Neural progenitor cell (in vitro differentiated cells): ENCODE measurements at places on chromosomes 2 and 18. TPM values are rescaled to one million over a fixed set of nuclear protein-coding genes. Genes with fewer than 3 reads are reported as not detected.

DNA sequence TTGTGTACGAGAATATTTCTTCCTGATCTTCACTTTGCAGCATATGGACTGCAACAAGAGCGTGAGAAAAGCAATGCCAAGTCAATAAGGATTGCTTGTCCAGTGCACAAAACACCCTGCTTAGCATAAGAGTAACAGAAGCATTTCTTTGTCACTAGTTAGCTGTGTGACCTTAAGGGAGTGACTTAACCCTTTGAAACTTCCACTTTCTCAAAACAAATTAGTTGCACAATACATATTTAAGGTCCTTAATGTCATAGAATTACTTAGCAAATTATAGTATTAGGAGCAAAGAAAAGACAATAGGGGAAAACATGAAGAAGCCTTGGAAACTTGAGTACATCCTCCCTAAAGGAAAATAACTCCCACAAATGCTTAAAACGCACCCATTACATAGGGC lies 230.1 kb downstream of the RNF152 start:
- no peak for DNase-seq

- no peak for DNase-seq
These were observed 104.3 kb upstream of the LINC00305 start for GRCh38 chr18:64253222-64253621.

- no peak for DNase-seq
These were observed 138.5 kb downstream of the RBMS1 start for GRCh38 chr2:160355080-160355479.

DNA sequence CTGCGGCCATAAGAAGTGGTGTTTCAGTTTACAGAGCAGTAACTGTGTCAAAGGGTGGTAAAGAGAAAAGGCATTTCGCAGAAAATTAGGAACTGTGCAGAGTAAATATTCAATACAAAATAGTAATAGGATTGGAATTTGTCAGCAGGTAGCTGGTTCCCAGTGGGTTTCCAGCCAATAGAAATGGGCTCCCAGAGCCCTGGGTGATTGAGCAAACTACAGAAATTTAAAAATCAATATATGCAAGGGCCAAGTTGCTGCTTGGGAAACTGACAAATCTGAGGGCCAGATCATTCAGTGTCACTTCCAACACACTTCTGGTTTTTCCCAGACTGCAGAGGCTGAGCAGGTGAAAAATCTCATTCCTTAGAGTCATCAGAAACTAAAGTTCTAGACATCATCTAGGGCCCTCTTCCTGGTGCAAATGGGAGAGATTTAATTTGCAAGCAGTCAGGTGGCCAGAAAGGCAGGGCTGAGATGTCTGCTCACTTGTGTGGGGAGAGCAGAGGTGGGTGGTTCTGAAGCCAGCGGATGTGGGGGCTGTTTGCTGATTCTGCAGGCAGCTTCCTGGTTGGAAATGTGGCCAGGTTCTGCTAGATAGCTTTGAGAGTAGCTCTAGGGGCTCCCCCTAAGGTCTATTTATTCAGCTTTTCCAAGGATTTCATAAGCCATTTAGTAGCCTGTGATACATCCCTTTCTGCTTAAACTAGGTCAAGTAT lies 182.4 kb downstream of the NCK2 start:
- DNase-seq: no peak

GRCh38 chr2:232276084-232276732 lies 102.3 kb upstream of the ALPP start:
- no peak for DNase-seq

ASB3 gene
- total RNA-seq: 49.2 and 71.9 TPM in 2 replicates

DNA sequence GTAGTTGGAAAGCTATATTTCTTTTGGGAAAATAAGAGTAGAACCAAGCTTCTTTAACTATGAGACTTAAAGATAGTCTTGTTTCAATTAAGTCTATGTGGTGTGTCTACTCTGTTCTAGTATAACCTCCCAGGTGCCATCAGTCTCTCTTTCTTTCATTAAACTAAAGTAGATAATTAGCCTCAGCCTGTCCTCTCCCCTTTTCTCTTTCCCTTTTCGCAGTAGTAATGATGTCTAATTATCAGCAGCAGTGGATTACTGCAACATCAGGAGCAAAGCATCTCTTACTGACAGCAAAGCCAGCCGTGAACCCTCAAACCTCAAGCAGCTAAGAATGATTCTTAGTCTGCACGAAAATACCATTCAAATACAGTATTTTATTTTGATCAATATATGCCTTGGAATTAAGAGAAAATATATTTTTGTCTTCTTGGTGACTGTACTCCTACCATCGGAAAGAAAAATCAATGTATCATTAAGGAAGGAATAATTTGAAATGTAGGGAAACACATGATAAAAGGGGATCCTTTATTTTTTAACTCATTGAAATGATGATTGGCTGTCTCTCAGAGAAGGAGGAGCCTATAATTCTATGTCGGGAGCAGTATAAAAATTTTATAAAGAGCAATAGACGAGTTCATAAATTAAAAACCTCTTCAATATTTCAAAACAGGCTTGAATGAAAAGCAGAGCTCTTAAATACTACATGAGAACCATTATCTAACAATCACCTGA lies 4.5 kb downstream of the NOL4 start:
- DNase-seq: peak; percentile 17

GRCh38 chr18:78085241-78086185 lies 835.9 kb downstream of the GALR1 start:
- no peak for DNase-seq

DNA sequence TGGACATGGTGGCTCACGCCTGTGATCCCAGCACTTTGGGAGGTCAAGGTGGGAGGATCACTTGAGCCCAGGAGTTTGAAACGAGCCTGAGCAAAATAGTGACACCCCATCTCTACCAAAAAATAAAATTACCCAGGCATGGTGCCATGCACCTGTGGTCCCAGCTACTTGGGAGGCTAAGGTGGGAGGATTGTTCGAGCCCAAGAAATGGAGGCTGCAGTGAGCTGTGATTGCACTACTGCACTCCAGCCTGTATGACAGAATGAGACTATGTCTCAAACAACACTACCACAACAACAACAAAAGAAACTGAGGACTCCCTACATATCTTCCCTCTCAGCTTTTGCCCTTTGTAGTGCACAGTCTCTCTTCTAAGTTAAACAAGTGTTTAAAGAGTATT lies 53.3 kb upstream of the UPP2 start:
- DNase-seq: no peak

CD302 gene
- total RNA-seq: 0.40 and 1.1 TPM in 2 replicates

DNA sequence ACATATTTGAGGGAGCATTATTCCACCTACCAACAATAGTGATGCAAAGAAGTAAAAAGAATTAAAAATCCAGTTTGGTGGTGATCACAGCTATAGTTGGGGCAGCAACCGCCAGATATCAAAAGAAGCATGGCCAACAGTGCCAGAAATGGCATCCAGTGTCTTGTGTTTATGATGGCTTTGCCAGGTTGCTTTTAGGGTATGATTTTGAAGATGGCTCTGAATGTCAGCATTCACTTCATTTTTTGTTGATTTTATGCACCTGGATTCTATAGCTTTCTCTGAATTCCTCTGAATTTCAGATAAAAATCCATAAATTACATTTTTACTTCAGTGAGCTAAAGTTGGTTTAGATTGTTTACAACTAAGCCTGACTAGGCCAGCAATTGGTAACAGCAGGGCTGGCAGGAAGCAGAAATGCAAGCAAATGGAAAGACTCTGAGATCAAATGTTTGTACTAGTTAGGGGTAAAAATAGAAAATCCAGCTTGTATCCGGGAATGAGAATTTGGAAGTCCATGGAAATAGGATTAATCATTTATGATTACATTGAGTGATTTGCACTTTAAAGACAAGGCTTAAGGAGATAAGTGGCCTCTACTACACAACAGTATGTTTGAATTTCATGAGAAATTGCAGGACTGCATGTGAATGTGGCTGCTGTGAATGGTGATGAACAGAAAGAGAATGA lies 40.4 kb downstream of the COL3A1 start:
- DNase-seq: no peak

DNA sequence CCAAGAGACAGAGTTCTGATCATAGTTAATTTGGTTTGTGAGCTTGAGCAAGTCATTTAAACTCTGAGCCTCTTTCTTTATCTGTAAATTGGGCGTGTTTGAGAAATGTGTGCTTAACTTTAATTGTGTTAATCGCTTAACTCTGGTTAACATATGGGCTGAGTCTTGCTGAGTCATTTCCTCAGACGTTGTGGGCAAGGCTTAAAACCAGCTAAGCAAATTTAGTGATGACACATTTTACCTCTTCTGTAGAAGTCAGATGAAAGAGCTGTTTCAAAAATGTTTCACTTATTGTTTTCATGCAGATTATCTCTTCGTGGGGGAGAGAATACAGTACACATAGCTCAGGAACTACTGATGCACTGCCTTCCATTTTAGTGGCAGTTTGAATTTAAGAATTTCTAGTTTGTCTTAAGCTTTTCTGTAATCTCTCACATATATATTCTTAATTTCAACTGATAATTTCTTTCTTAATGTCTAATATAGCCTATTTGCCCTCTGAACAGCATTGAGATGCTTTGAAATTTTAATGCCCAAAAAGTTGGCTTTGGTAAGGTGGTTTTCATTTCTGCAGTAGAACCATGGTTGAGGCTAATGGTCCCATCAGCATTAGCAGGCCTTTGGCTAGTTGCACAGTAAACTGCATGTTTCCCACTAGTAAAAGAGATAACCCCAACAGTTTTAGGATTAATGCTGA lies 34.9 kb downstream of the RAB10 start:
- DNase-seq: no peak

CTLA4 gene
- not detected in 2 replicates for total RNA-seq

GRCh38 chr2:51620796-51621195 lies 588.9 kb upstream of the NRXN1 start:
- DNase-seq: no peak

DNA sequence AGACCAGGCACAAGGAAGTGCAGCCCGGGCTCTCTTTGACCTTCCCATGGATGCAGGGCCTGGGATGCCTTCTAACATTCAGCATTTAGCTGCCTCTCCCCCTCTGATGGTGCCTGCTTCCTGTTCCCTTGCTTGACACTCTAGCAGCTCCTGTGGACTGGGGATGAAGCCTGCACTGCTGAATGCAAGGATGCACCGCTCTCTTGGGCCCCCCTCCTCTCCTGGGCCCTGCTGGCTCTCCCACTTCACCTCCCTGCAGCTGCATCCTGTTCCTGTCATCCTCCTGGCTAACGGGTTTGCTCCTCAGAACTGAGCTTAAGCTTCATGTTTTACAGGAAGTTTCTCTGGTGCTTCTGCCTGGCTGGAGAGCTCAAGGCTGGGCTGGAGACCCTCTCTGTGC lies 254.1 kb downstream of the TSN start:
- no peak for DNase-seq

SPEG gene
- total RNA-seq: 5.6 and 18.4 TPM in 2 replicates

GRCh38 chr2:173132531-173132930 lies 56.9 kb downstream of the MAP3K20 start:
- no peak for DNase-seq

GRCh38 chr2:216535454-216535995 lies 36.9 kb downstream of the RPL37A start:
- DNase-seq: no peak

- peak; percentile 39 for DNase-seq
These were observed 112.4 kb downstream of the AOX1 start for GRCh38 chr2:200698217-200698616.

GRCh38 chr18:57831597-57832377 lies 28.7 kb upstream of the ATP8B1 start:
- no peak for DNase-seq

DNA sequence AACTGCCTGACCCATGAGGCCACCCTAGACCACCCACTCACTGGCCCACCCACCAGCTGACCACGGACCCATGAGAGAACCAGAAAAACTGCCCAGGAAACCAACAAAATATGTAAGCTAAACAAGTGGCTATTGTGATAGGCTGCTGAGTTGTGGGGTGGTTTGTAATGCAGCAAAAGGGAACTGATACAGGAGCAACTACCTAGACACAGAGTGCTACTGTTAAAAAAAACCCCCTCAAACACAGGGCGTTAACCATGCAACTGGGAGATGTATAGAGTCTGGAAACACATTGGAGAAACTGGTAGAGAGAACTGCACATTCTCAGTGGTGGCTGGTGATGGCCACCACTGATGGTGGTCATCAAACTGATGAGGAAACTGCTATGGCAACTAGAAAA lies 206.3 kb upstream of the GYPC start:
- DNase-seq: no peak

GRCh38 chr2:236014408-236015131 lies 153.6 kb downstream of the GBX2 start:
- DNase-seq: peak; percentile 8

- DNase-seq: peak; percentile 6
These were observed 704.7 kb upstream of the TMEFF2 start for GRCh38 chr2:192899466-192899865.

ANKRD36B gene
- total RNA-seq: 37.7 and 61.1 TPM in 2 replicates

CCDC102B gene
- total RNA-seq: 14.1 and 26.2 TPM in 2 replicates

DNA sequence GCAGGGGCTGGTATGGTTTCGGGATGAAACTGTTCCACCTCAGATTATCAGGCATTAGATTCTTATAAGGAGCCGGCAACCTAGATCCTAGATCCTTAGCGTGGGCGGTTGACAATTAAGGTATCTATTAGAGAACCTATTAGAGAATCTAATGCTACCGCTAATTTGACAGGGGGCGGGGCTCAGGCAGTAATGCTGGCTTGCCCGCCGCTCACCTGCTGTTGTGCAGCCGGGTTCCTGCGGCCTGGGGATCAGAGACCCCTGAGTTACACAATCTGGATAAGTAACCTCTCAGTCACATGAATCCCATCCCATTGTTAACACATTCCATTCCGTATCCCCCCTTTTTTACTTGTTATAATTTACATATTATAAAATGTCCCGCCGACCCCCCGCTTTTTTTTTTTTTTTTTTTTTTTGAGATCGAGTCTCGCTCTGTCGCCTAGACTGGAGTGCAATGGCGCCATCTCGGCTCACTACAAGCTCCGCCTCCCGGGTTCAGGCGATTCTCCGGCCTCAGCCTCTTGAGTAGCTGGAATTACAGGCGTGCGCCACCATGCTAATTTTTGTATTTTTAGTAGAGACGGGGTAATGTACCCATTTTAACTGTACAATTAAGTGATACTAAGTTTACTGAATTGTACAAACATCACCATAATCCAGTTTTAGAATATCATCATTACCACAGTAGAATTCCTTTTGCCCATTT lies 42.0 kb upstream of the GPD2 start:
- DNase-seq: no peak

DNA sequence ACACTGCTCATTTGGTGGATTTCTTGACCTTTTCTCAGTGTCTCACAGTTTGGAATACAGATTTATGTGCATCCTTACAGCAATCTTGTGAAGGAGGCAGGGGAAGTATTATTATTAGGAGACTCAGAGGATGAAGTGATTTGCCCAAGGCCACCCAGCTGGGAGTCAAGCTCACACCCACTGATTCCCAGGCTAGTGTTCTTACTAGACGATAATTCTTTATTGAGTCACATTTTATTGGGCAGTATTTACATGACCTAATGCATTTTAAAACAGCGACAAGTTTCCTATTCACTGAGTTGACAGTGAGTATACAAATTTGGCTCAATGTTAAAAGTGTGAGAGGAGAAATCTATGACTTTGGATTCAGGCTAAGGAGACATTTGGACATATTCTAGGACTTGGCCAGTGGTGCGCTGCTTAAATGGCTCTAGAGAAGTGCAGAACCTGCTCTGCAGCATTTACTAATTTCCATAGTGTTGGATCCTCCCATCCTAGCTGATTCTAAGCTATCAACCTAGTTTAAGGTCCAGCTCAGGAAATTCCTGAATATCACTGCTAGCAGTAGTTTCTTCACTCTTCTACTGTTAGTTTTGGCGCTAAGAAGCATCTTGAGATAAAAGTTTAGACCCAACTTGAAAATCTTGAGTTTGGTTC lies 199.3 kb downstream of the MTX2 start:
- no peak for DNase-seq
